D721Med (cell line): ENCODE measurements at places on chromosomes 3 and 15.

GRCh38 chr3:185087419-185087818, 65.4 kb downstream of the C3orf70 start:
- no peak for DNase-seq

GRCh38 chr15:79067072-79067833, 23.3 kb downstream of the RASGRF1 start:
- DNase-seq = no peak

- DNase-seq = no peak
Measured at GRCh38 chr3:122598556-122598955, 21.1 kb downstream of the PARP15 start.

GRCh38 chr3:16069149-16069922, 105.1 kb upstream of the GALNT15 start:
- no peak for DNase-seq

- no peak for DNase-seq
Measured at GRCh38 chr3:140276703-140277102, 341.7 kb downstream of the CLSTN2 start.

- no peak for DNase-seq
Measured at GRCh38 chr15:89121414-89121813, 33.2 kb downstream of the ABHD2 start.

GRCh38 chr3:132236701-132237651, 80.2 kb upstream of the ACP3 start:
- DNase-seq = no peak
